ENCODE measurements at places on chromosomes 6 and 20. TPM values are rescaled to one million over a fixed set of nuclear protein-coding genes. Genes with fewer than 3 reads are reported as not detected.
A peak's percentile ranks its signal among the peaks of the same experiment; 100 is the strongest.

DNA sequence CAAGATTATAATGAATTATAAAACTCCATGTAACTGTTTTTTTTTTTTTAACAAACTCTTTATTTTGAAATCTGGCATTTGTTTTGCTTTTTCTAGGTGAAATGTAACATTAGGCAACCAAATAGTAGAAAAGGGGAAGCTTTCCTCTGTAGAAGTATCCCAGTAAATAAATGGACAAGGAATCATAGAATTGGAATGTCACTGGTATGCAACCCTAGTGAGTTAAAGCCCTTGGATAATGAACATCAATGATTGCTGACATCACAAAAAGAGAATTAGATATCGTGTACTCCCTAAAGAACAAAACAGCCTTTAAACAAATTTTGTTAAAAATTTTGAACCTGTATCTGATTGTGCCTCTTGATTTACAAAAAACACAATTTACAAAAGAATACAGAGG lies 93.9 kb upstream of the OGFRL1 start:
- no peaks in the 10 kb centered on the region for H3K4me1 ChIP-seq
- no peaks in the 10 kb centered on the region for H3K36me3 ChIP-seq
- no peak overlapping the region for H3K4me3 ChIP-seq
- DNase-seq = no peak

- no peaks in the 10 kb centered on the region for H3K4me1 ChIP-seq
- DNase-seq = no peak
- H3K27ac ChIP-seq = no peak overlapping the region
- no peaks in the 10 kb centered on the region for H3K36me3 ChIP-seq
- H3K27me3 ChIP-seq = no peaks in the 10 kb centered on the region
Measured at GRCh38 chr20:23857962-23858595, 21.5 kb downstream of the CST5 start.

DNA sequence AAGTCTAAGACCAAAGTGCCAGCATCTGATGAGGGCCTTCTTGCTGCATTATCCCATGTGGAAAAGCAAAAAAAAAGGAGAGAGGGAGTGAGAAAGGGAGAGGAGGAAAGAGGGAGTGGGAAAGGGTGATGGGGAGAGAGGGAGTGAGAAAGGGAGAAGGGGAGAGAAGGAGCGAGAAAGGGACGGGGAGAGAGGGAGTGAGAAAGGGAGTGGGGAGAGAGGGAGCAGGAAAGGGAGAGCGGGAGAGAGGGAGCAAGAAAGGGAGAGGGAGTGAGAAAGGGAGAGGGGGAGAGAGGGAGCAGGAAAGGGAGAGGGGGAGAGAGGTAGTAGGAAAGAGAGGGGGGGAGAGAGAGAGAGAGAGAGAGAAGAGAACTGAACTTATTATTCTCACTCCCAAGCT lies 241.1 kb upstream of the RIMS1 start:
- no peak overlapping the region for H3K4me3 ChIP-seq
- H3K27me3 ChIP-seq = no peaks in the 10 kb centered on the region
- H3K36me3 ChIP-seq = no peaks in the 10 kb centered on the region
- no peak for DNase-seq
- no peaks in the 10 kb centered on the region for H3K4me1 ChIP-seq

- peaks cover 4% of the 10 kb centered on the region for H3K4me1 ChIP-seq
- no peaks in the 10 kb centered on the region for H3K27me3 ChIP-seq
- H3K27ac ChIP-seq = no peak overlapping the region
Measured at GRCh38 chr6:112308476-112308875, 38.7 kb upstream of the RFPL4B start.

DNA sequence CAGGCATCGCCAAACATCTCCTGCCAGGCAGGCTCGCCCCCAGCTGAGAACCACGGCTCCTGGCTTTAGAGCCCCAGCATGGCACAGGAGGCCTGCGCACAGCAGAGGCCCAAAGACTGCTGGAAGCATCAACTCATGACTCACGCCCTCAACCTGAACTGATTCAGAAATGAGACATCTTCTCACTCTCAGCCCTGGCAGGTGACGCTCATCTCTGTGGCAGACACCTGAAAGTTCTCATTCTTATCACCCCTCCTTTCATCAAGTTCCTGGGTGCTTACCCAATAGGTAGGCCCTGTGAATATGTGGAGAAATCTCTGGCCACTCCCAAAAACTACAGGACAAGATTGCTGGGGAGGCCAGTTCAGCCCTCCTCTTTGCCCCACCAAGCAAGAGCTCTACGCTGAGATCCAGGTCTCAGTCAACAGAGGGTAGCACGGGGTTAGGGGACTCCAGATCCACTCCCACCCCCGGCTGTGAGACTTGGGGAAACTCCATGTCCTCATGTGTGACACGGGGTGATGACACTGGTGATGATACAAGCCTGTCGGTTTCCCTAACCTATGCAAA lies 11.3 kb downstream of the NFATC2 start:
- no peaks in the 10 kb centered on the region for H3K27me3 ChIP-seq
- H3K4me1 ChIP-seq = no peaks in the 10 kb centered on the region
- DNase-seq = no peak
- H3K27ac ChIP-seq = no peak overlapping the region
- no peaks in the 10 kb centered on the region for H3K36me3 ChIP-seq

DNA sequence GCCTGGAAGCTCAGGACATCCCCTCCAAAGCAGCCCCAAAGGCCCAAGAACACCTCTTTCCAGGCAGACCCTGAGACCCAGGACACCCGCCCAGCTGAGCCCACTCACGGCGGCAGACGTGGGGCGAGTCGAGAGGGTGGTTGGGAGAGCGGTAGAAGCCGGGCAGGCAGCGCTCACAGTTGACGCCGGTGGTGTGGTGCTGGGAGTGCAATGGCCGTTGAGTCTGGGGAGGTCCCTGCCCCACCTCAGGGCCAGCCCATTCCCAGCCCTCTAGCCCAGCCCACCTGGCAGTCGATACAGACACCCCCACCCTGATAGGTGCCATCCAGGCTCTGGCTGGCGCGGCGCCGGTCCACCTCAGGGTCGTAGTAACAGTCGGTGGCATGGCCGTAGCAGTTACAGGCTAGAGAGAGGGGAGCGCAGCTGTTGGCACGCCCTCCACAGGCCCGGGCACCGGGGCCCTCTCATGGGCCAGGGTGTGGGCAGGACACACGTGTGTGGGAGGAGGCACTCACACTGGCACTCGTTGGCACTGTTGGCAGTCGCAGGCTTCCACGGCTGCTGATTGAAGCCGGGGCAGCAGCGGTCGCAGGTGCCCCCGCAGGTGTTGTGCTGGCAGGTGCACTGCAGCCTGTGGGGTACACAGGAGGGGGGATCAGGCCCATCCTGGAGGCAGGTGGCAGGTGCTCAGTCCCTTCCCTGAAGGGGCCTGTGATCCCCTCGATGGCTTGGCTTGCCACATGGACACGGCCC lies 20.5 kb downstream of the LAMA5 start:
- no peak overlapping the region for H3K27ac ChIP-seq
- no peaks in the 10 kb centered on the region for H3K27me3 ChIP-seq
- no peaks in the 10 kb centered on the region for H3K4me1 ChIP-seq
- DNase-seq = no peak
- no peaks in the 10 kb centered on the region for H3K36me3 ChIP-seq
- H3K4me3 ChIP-seq = no peak overlapping the region

- H3K4me3 ChIP-seq = no peak overlapping the region
- no peaks in the 10 kb centered on the region for H3K36me3 ChIP-seq
- peaks cover 7% of the 10 kb centered on the region for H3K4me1 ChIP-seq
- DNase-seq = no peak
Measured at GRCh38 chr20:47878601-47879027, 93.3 kb upstream of the SULF2 start.

- no peak overlapping the region for H3K27ac ChIP-seq
- H3K36me3 ChIP-seq = no peaks in the 10 kb centered on the region
- DNase-seq = no peak
- H3K4me3 ChIP-seq = no peak overlapping the region
Measured at GRCh38 chr6:42078386-42078785, 28.1 kb downstream of the TAF8 start.

- H3K4me1 ChIP-seq = peaks cover 10% of the 10 kb centered on the region
- no peak within 1 kb of the TSS for H3K27ac ChIP-seq
- peaks cover 2% of the 10 kb centered on the region for H3K27me3 ChIP-seq
- no peak for DNase-seq
- no peaks in the 10 kb centered on the region for H3K36me3 ChIP-seq
Measured at GRCh38 chr20:13220904-13221297, at the start of gene ISM1. Gene ISM1 (plus strand): TSS chr20:13221274. CDS start chr20:13221777, 503 bp downstream.

DNA sequence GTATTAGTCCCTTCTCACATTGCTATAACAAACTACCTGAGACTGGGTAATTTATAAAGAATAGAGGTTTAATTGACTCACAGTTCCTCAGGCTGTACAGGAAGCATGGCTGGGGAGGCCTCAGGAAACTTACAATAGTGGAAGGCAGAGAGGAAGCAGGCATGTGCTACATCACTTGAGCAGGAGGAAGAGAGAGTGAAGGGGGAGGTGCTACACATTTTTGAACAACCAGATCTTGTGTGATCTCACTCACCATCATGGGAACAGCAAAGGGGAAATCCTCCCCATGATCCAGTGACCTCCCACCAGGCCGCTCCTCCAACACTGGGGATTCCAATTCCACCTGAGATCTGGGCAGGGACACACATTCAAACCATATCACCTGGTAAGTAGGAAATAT lies 630.6 kb downstream of the QKI start:
- DNase-seq = no peak
- no peak overlapping the region for H3K4me3 ChIP-seq
- no peak overlapping the region for H3K27ac ChIP-seq
- no peaks in the 10 kb centered on the region for H3K27me3 ChIP-seq
- H3K36me3 ChIP-seq = no peaks in the 10 kb centered on the region

DNA sequence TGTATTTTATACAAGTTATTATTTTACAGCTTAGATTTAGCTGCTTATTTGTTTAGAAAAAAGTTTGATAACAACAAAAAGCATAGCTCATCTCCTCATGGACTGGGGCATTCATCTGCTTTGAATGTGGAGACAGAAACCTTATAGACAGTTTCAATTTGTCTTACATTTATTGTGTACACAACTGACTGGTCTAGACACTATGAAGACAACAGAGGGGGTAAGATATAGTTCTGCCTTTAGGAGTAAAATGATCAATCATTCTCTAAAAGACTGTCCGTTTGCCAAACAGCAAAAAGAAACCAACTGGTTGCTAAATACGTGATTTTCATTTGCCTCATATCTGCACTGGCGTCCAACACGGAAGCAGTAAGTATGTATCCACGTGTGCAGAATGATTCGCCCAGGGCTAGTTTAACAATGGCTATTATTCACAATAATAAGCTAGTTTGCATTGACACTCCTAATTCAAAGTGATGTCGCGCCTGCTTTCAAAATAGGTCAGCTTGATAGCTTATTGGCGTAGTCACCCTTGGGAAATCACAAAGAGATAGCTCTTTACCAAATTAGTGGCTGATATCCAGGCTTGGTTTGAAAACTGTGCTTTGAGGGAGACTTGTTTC lies 153.6 kb downstream of the BMP2 start:
- no peaks in the 10 kb centered on the region for H3K36me3 ChIP-seq
- no peak for DNase-seq
- H3K4me3 ChIP-seq = no peak overlapping the region
- H3K27me3 ChIP-seq = no peaks in the 10 kb centered on the region
- H3K27ac ChIP-seq = no peak overlapping the region
- no peaks in the 10 kb centered on the region for H3K4me1 ChIP-seq

DNA sequence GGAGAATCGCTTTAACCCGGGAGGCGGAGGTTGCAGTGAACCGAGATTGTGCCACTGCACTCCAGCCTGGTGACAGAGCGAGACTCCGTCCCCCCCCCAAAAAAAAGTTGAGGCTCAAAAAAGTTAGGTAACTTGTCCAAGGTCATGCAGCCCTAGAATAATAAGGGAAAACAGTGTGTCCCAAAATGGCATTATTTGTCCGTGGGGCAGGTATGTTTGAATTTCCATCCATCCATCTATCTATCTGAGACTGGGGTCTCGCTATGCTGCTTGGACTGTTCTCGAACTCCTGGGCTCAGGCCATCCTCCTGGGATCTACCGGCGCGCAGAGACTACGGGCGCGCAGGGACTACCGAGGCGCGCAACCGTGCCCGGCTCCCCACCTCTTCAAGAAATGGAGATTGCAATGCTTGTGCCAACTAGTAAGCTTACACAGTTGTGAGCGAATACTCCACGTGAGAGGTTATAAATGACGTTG lies 374 bp upstream of the ABCC10 start:
- peak overlapping the region; percentile 42 for H3K27ac ChIP-seq
- no peaks in the 10 kb centered on the region for H3K27me3 ChIP-seq
- peak overlapping the region; percentile 79 for H3K4me3 ChIP-seq
- H3K36me3 ChIP-seq = no peaks in the 10 kb centered on the region

GRCh38 chr6:160221423-160221822 lies 37.2 kb downstream of the SLC22A2 start:
- no peak for DNase-seq
- H3K4me3 ChIP-seq = no peak overlapping the region
- no peaks in the 10 kb centered on the region for H3K4me1 ChIP-seq
- no peaks in the 10 kb centered on the region for H3K27me3 ChIP-seq
- no peak overlapping the region for H3K27ac ChIP-seq
- no peaks in the 10 kb centered on the region for H3K36me3 ChIP-seq

CALHM4 gene
- polyA plus RNA-seq = not detected

BEND3 gene
- 0.61 TPM for polyA plus RNA-seq

LRRN4 gene
- 0.33 TPM for polyA plus RNA-seq

KHDC1 gene
- polyA plus RNA-seq = 3.0 TPM

ETV7 gene
- 1.2 TPM for polyA plus RNA-seq

TLDC2 gene
- polyA plus RNA-seq = 0.33 TPM

MLIP gene
- polyA plus RNA-seq = 0.05 TPM

ECT2L gene
- polyA plus RNA-seq = 0.05 TPM
